Kidney glomerular epithelial cell (primary cell): ENCODE measurements at places on chromosomes 3 and 15.

GRCh38 chr15:66070220-66070934 is 183.2 kb downstream of the MEGF11 start:
- no peak for DNase-seq

DNA sequence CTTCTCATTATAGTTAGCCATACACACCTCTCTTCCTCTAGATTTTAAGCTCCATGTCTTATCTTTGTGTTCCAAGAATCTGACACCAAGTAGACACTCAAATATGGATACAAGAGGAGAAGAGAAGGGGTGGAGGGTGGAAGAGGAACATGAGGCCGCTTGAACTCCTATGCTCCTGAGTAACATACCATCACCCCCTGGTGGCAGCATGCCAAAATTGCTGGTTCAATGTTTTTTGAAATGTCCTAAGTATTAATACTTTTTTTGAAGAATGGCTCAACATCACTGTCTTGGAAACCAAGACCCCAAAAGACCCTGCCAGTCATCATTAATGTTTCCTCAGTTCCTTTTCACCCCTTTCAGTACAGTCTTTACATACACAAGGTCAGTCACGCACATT is 71.8 kb upstream of the HACD2 start:
- no peak for DNase-seq

- no peak for DNase-seq
Measured at GRCh38 chr3:163890661-163891060, 1187.6 kb downstream of the SI start.

- no peak for DNase-seq
Measured at GRCh38 chr15:69983696-69984265, 113.9 kb downstream of the TLE3 start.
